ENCODE measurements at places on chromosomes 7 and 10.

- DNase-seq = peak; percentile 59
These were observed 34.0 kb downstream of the BRI3 start for GRCh38 chr7:98315318-98315993.

DNA sequence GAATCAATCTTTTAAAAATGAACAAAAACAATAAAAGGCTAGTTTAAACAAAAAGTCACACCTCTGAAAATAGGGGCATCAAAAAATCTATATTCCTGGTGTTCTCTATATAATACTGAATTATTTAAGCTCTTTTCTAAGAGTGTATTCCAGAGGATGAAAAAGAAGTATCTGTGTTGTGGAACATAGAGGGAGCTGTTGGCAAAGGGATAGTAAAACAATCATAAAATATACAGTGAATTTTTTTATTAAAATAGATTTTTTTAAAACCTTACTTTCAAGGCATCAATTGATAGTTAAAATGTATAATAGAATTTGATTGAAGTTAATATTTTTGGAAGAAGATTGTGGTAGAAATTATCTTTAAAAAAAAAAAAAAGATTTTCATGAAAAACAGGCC, 1409.1 kb upstream of the CELF2 start:
- DNase-seq = no peak

- DNase-seq = no peak
These were observed 16.1 kb upstream of the PLXNA4 start for GRCh38 chr7:132592231-132592920.

GRCh38 chr7:94656658-94656924, 658 bp upstream of the SGCE start:
- DNase-seq = no peak

GRCh38 chr7:16034353-16034752, 347.9 kb upstream of the MEOX2 start:
- DNase-seq = no peak

DNA sequence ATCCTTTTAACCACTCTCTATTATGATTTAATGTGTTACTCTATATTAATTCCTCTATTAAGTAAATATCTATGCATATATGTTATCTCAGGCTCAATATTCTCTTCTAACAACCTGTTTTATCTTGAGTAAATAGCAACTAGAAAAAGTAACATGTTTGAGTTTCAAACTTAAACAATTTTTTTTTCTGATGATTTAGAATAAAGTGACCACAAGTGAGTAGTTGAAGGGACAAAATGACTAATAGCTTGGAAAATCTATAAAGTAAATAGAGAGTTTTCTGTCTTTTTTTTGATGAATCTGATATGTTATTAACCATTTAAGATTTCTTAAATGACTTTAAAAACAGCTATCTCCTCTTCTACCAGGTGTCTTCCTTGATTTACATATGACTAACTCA, 483.8 kb downstream of the TFEC start:
- no peak for DNase-seq

- DNase-seq = no peak
These were observed 645.7 kb downstream of the DNAJB9 start for GRCh38 chr7:109215341-109215740.

GRCh38 chr7:99953649-99954048, 22.2 kb downstream of the AZGP1 start:
- DNase-seq = no peak

- no peak for DNase-seq
These were observed at the start of gene MCMBP for GRCh38 chr10:119872610-119872859. Gene MCMBP (minus strand): TSS chr10:119872843. CDS start chr10:119872584, 259 bp downstream.

DNA sequence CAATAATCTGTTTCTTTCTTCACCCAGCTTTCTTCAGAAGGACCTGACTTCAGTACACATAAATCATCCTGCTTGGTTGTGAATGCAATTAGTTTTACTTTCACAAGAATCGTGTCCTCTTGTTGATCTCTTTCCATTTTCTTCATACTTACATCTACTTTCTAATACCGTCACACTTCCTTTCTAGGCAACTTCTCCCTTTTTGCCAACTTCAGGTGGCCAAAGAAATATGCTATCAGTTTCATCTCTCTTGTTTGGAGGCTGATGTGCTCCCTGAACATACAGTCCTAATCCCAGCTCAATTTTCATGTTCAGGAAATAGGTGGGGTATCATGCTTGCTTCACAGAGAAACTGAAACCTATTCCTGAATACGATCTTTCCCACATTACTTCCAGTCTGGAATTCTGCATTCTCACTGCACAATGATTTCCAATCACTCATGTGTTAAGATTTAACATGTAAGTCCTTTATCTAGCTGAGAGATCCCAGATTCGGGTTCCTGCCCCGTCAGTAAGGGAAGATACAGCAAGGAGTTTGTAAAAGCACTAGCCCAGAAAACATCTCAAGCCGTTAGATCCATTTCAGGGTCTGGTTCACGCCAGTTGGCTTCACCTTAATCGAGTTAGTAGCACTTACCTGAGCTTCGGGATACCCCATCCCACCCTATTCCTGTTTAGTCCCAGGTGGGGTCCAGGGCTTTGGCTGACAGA, 994 bp downstream of the SLC25A28 start:
- peak; percentile 48 for DNase-seq

- DNase-seq = no peak
These were observed 229.1 kb downstream of the ELFN1 start for GRCh38 chr7:1899196-1899595.

DNA sequence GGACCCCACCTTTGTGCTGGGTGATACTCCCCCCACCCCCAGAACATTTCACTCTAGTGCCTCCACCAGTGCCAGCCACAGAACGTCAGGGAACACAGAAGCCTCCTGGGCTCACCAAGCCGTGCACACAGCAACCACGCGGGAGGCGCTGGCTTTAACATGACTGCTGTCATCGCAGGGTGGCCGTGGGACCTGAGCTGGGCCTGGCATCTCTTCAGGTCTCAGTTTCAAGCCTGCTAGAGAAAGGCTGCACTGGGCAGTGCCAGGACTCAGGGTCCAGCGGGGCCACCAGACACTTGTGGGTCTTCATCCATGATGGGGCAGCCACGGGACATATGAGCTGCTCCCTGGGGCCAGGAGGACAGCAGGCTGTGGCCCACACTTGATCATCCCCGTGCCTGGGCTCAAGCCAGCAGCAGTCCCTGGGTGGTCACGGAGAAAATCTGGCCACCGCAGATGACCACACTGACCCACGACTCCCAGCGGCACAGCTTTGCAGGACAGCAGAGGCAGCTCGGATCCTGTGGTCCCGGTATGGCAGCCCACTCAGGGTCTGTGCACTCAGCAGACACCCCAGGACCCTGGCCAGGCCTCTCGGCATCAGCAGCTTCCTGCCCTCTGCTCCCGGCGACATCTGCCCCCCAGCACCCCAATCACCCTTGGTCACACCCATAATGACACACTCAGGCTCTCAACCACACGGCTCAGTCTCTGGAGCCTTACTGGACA, 44.2 kb downstream of the CAMK2B start:
- no peak for DNase-seq

GRCh38 chr10:130630135-130630534, 493.9 kb downstream of the GLRX3 start:
- no peak for DNase-seq

DNA sequence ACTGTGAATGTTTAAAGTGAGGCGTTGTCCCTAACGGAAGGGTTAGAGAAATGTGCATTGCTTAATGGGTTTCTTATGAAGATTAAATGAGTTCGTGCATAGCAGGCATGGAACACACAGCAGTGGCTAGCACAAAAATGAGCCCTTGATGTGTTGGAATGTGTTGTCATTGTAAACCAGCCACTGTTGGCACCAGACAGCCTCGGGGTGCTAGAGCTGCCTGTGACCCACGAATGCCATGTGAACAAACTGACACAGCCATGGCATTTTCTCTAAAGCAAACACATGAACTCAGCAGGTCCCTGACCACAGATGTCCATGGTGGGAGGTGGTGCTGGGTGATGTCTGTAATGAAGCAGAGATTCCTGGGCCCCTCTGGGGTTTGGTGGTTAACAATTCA, 111.1 kb upstream of the DPP6 start:
- DNase-seq = no peak

DNA sequence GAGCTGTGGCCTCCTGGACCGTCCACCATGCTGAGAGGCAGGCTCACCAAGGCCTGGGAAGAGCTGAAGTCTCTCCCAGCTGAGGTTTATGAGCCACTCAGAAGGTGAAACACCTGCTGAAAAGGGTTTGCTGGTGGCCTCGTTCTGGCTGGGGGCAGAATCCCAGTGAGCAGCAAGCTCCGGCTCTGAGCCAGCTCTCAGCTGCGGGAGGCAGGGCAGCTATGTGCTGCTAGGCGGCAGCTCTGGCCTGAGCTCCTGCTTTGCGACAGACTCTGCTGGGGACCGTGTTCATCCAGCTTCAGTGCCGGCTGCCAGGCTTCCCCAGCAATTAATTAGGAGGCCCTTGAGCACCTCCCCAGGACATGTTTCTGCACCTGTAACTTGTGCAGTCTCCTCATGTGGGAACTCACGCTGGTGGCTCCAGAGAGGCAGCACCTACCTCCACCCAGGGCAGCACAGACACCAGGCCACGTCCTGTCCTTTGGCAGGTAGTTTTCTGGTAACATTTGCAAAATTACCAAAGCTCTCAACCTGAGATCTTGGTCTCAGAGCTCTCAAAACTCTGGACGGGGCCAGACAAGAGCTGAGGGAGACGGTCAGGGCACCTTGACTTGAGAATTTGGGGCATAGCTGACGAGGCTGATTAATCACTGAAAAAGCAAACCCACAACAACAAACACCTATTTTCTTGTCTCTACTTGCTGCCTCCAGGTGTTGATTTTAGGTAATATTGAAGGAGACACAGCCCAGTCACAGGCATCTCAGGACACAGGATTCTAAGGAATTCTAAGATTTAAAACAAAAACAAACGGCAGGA, 185.0 kb downstream of the TCERG1L start:
- DNase-seq = no peak

- peak; percentile 46 for DNase-seq
These were observed 89.9 kb downstream of the CDH23 start for GRCh38 chr10:71486484-71487114.

- no peak for DNase-seq
These were observed 12.8 kb upstream of the CXCL12 start for GRCh38 chr10:44397476-44398225.

- DNase-seq = no peak
These were observed 131.3 kb upstream of the FAM20C start for GRCh38 chr7:61111-61510.

GRCh38 chr7:18828994-18829857, 288.2 kb downstream of the TWIST1 start:
- DNase-seq = no peak

DNA sequence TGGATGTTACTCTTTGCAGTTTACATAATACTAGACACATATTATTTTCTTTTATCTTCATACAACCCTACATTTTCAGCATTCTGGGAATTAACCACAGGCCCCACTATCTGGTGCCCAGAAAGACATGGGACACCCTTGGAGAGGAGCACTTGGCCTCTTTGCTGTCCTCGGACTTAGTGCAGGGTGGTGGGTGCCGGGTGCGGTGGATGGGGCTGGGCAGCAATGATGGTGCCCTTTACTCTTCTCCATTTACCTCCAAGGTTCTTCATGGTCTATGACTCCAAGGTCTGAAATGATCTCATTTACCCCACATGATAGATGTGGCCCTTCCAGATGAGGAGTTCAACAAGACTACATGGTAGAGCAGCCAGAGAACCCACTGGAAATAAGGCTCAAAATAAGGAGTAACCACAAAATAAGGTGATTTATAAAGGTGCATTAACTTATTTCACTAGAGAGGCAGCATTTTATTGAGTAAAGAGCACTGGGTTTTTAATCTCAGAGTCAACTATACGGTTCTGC, 56.2 kb upstream of the IGFBP3 start:
- no peak for DNase-seq

- no peak for DNase-seq
These were observed 2.9 kb downstream of the HKDC1 start for GRCh38 chr10:69223028-69223342.

GRCh38 chr7:89456556-89456955, 661.0 kb upstream of the TEX47 start:
- no peak for DNase-seq

- DNase-seq = no peak
These were observed 166.8 kb downstream of the ADARB2 start for GRCh38 chr10:1570416-1571051.

GRCh38 chr10:89645742-89646172, 715 bp upstream of the PANK1 start:
- DNase-seq = no peak

DNA sequence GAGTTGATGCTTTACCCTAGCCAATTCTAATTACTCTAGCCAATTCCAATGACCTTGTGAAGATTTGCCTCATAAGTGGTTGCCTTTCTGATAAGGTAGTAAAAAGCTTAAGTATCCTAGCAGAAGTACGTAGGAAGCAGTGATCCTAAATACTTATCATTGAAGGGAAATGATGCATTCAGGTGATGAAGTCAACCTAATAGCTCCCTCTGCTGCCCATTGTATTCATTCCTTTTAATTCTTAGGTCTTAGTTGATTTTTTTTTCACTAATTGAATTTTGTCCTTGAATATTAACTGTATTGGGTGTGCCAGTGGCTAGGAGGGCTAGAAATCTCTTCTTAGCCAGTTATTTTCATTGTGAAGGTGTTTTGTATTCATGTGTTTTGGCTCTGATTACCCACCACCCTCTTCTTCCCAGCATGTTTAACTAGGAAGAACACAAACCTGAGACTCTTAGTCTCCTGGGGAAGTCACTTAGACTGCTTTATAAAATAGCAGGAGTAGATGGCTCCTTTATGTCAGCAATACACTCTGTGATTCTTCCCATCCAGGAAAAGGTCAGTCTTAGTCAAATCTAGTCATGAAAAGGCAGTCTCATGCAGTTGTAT, 46.3 kb downstream of the PLEKHA8 start:
- DNase-seq = no peak

GRCh38 chr7:105600720-105601550, 19.6 kb upstream of the EFCAB10 start:
- DNase-seq = no peak

- no peak for DNase-seq
These were observed 178.5 kb downstream of the MACC1 start for GRCh38 chr7:20038676-20039075.

GRCh38 chr10:31602541-31603234, 283.7 kb downstream of the ZEB1 start:
- DNase-seq = no peak

DNA sequence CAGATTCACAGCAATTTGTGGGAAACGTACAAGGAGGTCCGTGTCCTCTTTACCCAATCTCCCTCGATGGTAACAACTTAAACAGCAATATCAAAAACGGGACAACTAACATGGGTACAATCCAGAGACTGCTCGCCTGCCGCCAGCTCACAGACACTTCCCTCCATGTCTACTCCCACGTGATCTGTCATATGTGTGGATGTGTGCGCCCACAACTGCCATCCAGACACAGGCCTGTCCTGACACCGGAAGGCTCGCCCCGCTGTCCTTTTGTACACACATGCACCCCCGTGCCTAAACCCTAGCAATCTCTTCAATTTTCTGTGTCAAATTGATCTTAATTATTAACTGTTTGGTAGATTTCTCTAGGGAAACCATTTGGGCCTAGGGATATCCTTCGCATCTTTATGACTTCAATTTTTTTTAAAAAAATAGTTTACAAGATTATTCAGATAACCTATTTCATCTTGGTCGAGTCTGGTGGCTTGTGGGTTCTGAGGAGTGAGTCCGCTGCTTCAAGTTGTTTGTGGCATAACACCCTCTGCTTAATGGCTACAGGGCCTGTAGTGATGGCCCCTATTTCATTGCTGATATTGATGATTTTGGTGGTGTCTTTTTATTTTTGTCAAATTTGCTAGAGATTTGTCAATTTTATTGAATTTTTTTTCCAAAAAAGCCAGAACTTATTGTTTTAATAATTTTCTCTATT, 260.6 kb downstream of the MAD1L1 start:
- DNase-seq = no peak

- DNase-seq = peak; percentile 79
These were observed 2.2 kb downstream of the IRF5 start for GRCh38 chr7:128939861-128940410.

Data from GM20000 (cell line).